Stimulated activated CD4-positive, alpha-beta T cell treated with anti-CD3 and anti-CD28 coated beads, Interleukin-1b, Interleukin-23, amount 100 ng/mL, for 24 hours (primary cell): ENCODE measurements at places on chromosomes 4 and X.
A peak's percentile ranks its signal among the peaks of the same experiment; 100 is the strongest.

DNA sequence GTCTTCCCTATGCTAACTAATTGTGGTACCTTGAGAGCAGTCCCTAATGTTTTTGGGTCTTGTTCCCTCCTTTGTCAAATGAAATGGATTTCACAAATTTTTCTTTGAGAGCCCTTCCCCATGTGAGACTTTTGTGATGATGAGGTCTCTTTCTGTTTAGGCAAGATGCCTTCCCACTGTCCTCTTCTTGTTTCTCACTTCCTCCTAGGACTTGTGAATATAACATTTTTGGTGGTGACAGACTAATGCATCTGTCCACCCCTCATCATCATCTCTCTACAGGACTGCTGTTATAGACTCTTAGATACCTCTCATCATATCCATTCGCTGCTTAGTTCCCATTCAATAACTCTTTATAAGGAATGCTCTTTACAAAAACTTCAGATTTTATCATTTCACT, 8.7 kb upstream of the ANK2 start:
- DNase-seq: no peak

GRCh38 chrX:65772842-65773241, 105.4 kb downstream of the MSN start:
- DNase-seq: no peak

- DNase-seq: no peak
Observed at GRCh38 chrX:85244450-85245211, 840 bp downstream of the ZNF711 start.

- DNase-seq: no peak
Observed at GRCh38 chrX:136711147-136711546, 63.2 kb downstream of the CD40LG start.

GRCh38 chrX:21645886-21646285, 12.2 kb downstream of the KLHL34 start:
- DNase-seq: no peak

DNA sequence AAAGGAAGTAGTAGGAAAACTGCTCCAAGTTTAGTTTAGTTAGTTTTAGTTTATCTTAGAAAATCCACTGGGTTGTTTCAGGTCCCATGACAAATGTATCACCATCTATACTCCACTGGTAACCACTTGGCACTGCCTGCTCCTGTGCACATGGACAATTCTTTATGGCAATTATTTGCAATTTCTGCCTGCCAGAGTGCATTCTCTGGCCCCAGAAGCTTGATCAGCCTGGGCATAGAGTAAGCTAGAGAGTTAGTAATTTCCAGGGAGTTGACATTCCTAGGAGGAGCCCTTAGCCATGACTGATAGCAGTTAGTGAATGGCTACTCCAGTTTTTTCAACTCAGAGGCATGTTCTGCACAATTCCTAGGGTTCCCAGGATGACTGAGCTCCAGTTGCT, 203.2 kb upstream of the FGF13 start:
- DNase-seq: no peak

- no peak for DNase-seq
Observed at GRCh38 chr4:140071806-140072205, 82.2 kb downstream of the MAML3 start.

DNA sequence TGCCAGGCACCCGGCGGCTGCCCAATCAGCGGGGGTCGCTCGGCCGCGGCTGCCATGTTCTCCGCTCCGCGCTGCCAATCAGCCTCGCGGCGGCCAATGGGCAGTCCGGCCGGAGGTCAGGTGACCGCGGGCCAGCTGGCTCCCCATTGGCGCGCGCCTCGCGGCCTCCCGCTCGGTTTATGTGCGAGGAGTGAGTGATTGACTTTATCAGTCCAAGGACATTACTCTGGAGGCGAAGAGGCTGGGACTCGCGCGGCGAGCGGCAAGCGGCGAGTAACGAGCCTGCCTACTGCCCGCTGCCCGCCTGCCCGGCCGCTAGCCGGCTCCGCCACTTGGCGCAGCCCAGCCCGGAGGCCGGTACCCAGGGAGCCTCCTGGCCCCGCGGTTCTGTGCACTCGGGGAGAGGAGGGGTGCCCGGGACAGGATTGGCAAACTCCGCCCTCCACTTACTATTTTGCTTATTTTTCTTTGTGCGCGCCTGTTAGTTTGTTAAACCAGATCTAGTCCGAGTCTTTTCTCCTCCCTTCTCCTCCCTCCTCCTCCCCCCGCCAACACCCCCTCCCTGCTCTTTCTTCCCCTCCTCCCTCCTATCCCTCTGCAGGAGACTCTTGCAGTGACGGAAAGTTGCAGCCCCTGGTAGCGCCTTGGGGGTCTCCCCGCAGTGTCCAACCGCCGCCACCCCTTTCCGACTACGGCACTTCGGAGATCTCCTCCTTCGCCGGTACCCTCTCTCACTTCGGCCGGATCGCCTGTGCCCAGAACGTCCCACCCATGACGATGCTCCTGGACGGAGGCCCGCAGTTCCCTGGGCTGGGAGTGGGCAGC, at the start of gene ZIC3:
Gene ZIC3 (plus strand): TSS at position 207 of the 825 bp plus-strand sequence. CDS start 565 bp downstream, at position 772.
- DNase-seq: no peak

DNA sequence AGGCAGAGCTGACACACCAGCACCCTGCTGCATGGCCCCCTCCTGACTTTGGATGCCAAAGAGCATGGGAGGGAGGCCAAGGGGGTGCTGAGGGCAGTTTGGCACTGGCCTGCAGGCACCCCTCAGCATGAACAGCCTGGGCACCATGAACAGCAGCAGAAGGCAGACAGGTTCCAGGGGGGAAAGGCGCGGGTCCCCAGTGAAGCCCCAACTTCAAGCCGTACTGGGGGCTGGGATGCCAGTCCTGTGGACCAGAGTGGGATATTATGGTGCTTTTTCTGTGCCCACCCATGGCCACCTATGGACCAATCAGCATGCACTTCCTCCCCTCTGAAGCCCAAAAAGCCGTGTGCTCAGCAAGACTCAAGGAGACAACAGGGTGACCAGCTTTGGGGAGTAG, 389.9 kb downstream of the TEX13C start:
- no peak for DNase-seq

DNA sequence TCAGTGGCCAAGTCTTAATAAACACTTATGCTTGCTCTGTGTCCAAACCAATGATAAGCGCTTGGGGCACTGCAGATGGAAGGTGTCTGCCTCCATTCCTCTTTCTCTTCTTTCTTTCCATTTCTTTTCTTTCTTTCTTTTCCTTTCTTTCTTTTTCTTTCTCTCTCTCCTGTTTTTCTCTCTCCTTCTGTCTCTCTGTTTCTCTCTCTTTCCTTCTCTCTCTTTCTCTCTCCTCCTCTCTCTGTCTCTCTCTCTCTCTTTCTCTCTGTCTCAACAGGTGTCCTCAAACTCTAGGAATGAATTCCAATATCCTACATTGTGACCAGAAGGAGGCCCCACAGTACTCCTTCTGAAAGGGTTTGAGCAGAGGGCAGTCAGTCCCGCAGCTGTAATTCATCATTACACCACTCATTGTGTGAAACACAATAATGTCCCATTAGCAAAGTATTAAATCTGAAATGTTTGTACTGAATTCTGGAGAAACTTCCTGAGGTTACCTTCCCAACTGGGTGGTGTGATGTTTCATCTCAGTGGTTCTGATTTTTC, 66.5 kb upstream of the PAGE1 start:
- no peak for DNase-seq

DNA sequence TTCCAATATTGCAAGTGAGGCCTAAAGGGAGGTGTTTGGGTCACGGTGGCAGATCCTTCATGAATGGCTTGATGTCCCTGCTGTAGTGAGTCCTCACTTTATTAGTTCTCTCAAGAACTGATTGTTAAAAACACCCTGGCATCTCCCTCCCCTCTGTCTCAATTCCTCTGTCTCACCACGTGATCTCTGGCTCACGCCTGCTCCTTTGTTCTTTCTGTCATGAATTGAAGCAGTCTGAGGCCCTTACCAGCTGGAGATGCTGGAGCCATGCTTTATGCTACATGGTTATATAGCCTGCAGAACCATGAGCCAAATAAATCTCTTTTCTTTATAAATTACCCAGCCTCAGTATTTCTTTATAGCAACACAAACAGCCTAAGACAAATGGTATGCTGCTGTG, 980.7 kb upstream of the GRIA3 start:
- DNase-seq: no peak

GRCh38 chrX:79268788-79269187, 98.3 kb downstream of the ITM2A start:
- no peak for DNase-seq

DNA sequence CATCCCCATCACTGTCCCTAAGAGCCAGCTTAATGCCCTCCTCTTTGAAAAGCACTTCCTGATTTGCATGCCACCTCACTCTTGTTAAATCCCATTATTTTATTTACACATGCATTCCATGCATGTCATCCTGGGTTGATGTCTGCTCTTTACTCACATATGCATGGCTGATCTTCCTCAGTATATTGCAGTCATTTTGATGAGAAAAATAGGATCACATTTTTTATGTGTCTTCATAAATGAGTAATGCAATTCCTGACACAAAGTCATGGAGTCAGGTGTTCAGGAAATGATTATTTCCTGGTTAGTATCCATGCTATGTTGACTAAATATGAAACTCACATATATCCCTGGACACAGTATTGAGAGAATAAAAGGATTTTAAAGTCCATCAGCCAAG, 204.7 kb downstream of the SLIT2 start:
- DNase-seq: no peak

GRCh38 chr4:6071191-6071958, 53.1 kb upstream of the C4orf50 start:
- DNase-seq: no peak

- DNase-seq: no peak
Observed at GRCh38 chr4:115090483-115091075, 22.8 kb downstream of the NDST4 start.

GRCh38 chrX:20670611-20671010, 403.9 kb upstream of the RPS6KA3 start:
- DNase-seq: no peak

DNA sequence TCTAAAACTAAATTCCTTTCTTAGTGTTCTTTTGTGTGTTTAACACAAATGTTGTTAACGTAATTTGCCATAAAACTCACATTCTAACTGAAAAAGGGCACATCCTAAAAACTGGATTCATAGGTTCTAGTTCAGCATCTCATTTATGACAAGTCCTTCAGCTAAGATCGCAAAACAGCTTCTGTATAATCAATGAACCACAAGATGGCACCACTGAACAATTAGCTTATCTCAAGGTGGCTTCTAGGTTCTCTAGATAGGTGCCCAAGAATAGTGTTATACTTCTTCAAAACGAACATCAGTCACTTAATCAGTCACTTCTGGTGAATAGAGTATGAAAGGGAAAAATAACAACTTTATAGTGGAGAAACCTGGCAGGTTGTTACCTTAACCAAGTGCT, 54.3 kb downstream of the NRK start:
- no peak for DNase-seq

GRCh38 chr4:126784966-126785580, 847.7 kb upstream of the INTU start:
- no peak for DNase-seq

DNA sequence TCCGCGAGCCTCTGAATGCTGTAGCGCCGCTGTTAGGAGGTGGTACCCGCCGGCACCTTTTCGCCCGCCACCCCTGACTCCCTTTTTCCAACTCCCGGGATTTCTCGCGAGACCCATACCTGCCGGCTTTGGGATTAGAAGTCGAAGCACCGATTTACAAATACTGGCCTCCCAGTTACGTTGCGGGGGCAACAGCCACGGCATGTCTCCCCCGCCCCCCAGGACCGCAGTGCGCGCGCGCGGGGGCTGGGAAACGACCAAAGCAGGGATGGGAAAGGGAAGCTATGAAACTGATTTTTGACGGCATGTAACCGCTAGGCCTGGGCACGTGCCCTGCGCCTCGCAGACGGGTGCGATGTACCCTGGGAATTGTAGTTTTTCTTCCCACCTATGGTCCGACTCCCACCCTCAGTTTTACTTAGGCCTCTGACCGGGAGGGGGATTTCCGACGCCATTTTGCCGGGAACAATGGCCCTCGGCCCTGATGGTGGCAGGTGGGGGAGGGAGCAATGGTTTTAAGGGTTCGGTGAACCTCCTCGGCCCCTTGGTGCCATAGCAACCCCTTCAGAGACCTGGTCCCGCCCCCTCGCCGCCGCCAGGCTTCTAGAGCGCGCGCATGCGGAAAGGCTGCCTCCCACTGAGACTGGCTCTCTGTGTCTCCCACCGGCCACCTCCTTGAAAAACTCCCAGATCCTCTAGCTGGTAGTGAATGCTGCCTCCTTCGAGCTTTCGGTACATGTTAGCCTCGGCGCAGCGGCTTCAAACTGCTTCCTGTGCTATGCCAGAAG, 772 bp upstream of the WNK3 start:
- peak; percentile 7 for DNase-seq

- DNase-seq: no peak
Observed at GRCh38 chr4:140332734-140333133, 40.7 kb upstream of the SCOC start.

DNA sequence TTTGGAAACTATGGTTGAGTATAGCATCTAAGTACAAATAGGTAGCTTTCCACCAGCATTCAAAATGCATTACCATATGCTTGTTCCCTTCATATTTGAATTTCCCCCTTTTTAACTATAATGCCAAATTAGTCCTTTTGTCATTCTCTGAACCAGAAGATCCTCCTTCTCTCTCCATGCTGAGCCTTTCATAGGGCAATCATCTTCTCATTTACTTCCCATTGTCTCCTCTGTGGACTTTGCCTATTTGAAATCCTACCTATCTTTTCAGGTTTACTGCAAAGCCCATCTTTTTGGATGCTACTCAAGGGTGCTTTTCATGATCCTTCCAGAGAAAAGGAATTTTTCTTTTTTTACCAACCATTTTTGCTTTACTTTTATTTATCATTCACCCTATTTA, 54.7 kb downstream of the DKK2 start:
- no peak for DNase-seq

GRCh38 chr4:143300860-143301259, 35.8 kb upstream of the GAB1 start:
- no peak for DNase-seq

GRCh38 chr4:37993806-37994205, 33.6 kb downstream of the PTTG2 start:
- no peak for DNase-seq

- no peak for DNase-seq
Observed at GRCh38 chr4:42654631-42655268, 2.2 kb downstream of the ATP8A1 start.

GRCh38 chr4:21768349-21769310, 179.9 kb downstream of the KCNIP4 start:
- DNase-seq: no peak
